ENCODE measurements at places on chromosomes 13 and 19.

DNA sequence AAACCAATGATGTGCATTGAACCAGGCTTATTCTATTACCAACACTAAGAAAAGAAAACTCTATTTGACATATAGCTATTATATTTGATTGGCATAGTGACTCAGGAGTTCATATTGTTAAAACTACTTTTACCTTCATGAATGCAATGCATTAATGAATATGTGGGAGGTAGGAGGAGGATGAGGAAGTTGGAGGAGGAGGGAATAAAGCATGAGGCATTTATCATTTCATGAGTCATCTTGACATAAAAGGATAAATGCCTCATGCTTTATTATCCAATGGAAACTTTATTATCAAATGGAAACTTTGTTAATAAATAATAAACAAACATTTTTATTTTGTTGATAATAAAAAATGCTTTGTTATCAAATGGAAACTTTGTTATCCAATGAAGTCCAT, 116.5 kb downstream of the SPRY2 start:
- DNase-seq = peak; percentile 72

GRCh38 chr13:106635616-106636015, 67.7 kb upstream of the ARGLU1 start:
- no peak for DNase-seq

- DNase-seq = no peak
These were observed 143.8 kb upstream of the GJB6 start for GRCh38 chr13:20375871-20376270.

- DNase-seq = no peak
These were observed 21.8 kb upstream of the RAB20 start for GRCh38 chr13:110583178-110583865.

DNA sequence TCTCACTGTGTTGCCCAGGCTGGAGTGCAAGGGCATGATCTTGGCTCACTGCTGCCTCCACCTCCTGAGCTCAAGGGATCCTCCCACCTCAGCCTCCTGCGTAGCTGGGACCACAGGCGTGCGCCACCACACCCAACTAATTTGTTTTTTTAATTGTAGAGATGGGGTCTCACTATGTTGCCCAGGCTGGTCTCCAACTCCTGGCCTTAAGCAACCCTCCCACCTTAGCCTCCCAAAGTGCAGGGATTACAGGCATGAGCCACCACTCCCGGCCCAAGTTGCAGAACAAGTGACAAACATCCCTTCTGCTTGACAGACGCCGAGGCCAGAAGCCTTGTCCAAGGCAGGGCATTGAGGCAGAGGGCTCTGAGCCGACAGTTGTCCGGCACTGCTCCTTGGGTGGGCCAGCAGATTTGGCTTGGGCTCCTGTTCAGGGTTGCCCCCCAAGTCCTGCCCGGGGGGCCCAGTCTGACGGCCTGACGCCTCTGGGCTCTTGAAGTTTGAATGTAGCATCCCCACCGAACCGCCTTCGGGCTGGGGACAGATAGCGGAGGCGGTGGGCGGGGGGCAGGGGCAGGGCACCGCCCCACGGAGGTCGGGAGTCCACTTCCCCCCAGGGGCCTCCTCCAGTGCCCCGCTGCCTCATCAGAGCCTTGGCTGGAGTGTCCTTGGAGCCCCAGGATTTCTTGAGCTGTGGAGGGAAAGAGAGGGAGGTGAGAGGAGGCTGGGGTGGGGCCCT, 5.7 kb upstream of the SPACA4 start:
- DNase-seq = no peak
